Activated T-cell treated with anti-CD3 and anti-CD28 coated beads for 24 hours (primary cell): ENCODE measurements at places on chromosomes 2 and 18.
A peak's percentile ranks its signal among the peaks of the same experiment; 100 is the strongest.

DNA sequence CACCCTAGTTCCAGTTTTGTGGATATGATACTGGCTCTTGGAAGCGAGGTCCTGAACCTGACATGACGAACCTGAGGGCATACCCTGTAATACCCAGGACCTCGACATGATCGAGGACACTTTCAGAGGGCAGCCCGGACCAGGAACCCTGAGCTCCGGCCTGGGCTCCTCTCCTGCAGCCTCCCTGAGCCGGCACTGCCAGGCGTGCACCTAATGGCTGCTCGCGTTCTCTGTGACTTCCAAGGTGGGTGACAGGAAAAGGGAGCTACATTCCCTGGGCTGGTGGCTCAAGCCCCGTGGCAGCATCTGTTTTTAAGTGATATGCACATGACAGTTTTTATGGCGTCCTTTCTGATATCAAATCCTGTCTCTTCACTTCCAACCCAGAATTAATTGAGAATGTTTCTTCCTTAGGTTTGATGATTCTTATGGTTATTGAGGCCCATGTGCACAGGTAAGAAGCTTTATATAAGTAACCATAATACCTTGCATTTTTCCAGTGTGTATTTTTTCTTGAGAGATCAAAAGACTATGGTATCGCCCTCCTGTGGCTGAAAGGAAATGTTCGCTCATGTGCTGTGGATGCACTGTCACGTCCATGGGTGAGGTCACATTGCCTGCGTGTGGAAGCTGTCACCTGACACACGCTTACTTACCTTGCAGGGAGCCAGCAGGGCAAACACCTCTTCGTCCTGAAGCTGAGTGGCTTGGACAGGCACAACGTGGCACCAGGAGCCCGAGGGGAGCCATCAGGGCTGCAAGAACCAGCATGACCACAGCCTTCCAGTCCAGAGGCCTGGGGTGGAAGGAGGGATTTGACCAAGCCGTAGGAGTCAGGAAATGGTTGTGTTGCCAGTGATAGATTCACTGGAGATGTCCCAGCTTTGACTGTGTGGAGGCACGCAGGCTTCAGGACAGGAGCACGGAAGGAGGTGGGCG is 367.4 kb upstream of the MYT1L start:
- DNase-seq = no peak

- peak; percentile 21 for DNase-seq
These were observed 4.1 kb upstream of the VRK2 start for GRCh38 chr2:58042486-58042970.

DNA sequence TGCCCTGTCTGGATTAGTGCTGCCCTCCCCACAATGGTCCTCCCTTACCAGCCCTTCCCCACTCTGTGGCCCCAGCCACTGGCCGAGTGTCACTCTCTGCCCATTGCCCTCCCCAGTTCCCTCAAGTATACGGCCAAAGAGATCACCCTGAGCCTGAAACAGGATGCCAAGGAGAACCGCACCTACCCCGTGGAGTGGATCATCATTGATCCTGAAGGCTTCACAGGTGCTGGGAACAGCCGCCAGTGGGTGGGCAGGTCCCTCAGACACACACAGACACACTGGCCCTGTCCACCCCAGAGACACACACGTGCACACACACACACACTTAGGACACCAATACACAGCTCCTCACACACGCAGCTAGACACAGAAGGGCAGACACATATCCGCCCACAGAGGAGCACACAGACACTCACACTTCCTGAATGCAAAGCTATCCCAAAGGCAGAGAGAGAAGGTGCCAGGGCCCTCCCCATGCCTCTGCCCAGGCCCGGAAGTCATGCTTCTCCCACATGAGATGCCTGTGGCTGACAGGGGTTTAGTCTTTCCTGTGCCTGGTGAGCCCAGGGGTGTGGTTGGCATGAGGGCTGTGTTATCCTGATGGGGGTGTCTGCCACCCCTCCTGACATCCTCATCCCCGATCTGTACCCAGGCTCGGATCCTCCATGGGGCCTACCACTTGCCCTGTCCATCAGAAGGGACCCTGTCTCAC is 2.9 kb downstream of the CHRND start:
- no peak for DNase-seq

GRCh38 chr18:3669376-3669775 is 219.4 kb downstream of the TGIF1 start:
- DNase-seq = no peak

- no peak for DNase-seq
These were observed 152.7 kb downstream of the CBLN2 start for GRCh38 chr18:72391427-72391826.

- DNase-seq = no peak
These were observed 98.6 kb upstream of the CABLES1 start for GRCh38 chr18:23036660-23037201.

GRCh38 chr18:26210147-26210546 is 16.1 kb upstream of the TAF4B start:
- no peak for DNase-seq

DNA sequence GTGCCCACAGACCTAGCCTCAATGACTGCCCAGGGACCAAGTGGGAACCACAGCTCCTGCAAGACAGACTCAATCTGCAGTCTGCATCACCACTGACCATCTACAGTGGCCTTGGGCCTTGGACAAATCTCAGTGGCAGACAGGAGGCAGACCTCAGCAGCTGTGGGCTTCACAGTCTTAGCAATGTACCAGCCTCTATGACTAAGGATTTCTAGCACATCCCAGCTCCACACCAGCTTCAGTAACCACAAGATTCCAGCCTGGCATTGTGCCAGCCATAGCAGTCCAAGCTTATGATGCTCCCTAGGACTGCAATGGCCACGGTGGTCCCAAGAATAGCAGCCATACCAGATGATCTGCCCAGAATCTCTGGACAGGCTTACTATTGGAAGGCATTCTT is 19.6 kb upstream of the WDR75 start:
- DNase-seq = no peak

- DNase-seq = no peak
These were observed 40.7 kb downstream of the TEX44 start for GRCh38 chr2:231633241-231633976.

DNA sequence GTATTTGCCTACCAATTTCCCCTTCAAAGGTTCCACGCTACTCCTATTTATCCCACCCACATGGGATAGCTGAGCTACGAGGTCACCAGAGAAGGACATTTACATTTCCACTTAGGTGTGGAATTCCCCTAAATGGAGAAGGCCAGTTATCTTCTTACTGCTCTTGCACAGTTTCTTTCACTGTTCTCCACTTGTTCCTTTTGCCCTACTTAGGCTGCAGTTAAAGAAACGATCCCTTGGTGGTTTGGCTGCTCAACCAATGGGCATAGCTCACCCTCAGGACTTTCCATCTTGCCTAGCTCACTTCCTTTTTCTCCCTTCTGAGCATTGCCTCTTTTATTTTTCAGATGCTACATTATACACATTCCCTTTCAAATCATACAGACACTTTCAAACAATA is 11.2 kb upstream of the NABP1 start:
- no peak for DNase-seq

- DNase-seq = no peak
These were observed 35.5 kb downstream of the TGIF1 start for GRCh38 chr18:3485153-3486149.

DNA sequence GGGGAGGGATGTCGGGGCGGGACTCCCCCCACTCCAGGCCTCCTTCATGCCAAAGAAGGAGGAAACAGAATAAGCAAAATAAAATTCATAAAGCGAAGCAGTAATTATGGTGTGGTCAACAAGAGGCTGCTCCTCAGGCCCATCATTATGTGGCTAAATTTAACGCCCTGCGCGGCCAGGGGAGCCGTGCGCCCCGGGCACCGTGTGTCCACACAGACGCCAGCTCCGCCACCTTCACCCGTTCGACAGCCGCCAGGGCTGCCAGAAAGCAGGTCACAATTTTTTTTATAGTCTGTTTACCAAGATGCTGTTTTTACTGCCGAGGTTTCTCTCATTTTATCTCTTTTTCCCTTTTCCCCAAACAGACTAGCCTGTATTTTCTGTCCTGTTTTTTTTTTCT is 31.0 kb downstream of the NHEJ1 start:
- no peak for DNase-seq

DNA sequence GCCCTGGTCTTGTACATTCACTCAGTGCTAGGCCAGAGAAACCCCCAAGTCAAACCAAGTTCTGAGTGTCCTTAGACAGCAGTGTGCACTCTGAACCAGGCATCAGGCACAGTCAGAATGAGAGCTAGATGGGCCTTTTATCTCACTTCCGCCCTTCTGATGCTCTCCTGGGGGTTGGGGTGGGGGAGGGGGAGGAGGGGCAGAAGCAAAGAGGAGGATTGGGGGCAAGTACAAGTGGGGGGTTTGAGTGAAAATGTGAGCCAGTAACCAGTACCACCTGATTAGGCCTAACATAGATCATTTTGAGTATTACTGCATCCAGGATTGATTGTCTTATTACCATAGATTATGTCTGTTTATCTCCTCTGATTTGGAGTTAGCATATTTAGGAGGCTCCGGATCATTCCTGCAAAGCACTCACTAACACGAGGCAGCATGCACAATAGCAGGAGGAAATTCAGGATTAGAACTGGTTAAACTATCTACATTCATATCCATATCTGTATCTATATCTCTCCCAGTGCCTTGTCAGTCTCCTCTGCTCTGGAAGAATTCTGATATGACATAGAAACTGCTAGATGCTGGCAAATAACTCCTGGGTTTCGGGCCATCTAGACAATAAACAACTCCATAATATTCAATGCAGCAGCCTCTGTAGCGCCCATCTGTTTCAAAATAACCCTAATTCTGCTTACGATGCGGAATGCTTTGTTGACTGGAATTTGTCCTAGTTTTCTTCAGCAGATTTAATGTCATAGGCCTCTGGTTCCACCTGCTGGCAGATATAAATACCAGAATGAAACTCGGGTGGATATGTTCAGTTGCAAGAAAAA is 149.1 kb downstream of the RHBDD1 start:
- DNase-seq = no peak

- no peak for DNase-seq
These were observed 110.1 kb downstream of the MCFD2 start for GRCh38 chr2:46805401-46805951.

GRCh38 chr2:70089220-70089982 is 2.1 kb downstream of the PCBP1 start:
- peak; percentile 44 for DNase-seq

DNA sequence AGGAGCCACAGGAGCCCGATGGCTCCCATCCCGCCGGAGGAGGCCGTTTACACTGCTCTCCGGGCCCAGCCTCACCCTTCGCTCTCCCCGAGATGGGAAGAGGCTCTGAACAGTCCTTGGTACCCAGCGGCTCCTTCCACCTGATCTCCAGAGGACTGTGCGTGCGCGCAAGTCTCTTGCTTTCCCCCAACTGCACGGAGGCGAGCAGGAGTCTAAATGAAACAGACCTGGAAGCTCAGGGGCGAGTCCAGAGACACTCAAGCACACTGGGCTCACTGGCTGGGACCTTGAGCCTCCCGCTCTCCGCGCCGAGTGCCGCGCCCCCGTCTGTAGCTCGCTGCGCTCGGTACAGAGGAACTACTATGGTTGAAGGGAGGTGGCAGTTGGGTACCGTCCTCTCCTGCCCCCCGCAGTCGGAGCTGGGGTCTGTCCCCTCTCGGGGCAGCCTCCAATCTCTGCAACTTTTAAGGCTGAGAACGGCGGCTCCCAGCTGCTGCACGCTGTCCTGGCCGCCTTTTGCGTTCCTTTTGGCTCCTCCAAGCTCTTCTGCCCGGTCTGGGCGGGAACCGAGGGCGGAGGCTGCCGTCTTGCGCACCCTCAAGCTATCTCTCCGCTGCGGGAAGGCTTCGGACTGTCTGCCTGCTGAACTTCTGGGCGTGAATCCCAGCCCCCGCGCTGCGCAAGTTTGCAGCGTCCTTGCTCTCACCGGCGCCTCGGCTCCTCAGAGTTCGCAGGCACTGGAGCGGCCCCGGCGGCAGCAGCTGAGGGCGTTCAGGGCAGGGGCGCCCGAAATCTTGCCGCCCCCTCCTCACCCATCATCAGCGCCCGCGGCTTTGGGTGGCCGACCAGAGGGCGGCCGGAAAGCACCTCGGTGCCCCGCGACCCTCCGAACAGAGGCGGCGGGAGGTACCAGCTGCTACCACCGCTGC is 491 bp downstream of the ALK start:
- DNase-seq = no peak

GRCh38 chr2:54701029-54701428 is 22.4 kb upstream of the EML6 start:
- no peak for DNase-seq

DNA sequence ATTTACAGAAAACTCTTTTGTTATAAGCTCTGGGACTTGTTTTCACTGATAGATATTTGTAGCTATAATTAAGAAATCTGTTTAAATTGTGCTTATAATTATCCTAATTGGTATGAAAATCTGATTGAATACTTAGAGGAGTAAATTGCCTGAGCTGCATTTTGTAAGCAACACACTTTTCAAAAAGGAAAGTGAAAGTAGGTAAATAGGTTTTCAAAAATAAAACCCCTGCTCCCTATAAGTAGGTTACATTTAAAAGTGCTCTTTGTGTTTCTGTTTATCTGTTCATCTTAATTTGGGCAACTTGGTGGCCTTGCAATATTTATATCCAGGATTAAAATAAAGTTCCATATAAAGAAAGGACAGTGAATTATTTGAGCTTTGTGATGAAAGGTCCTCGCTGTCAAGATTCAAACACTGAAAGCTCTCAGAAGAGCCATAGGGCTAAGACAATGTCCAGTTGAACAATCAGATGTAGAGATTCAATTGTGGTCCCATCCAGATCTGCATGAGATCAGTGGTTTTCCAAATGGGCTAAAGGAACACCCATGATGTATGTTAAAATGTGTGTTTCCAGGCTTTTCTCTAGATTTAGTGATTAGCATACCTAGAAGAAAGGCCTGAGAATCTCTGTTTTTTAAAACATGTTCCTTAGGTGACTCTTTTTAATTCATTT is 371.6 kb downstream of the RPRM start:
- DNase-seq = no peak

DNA sequence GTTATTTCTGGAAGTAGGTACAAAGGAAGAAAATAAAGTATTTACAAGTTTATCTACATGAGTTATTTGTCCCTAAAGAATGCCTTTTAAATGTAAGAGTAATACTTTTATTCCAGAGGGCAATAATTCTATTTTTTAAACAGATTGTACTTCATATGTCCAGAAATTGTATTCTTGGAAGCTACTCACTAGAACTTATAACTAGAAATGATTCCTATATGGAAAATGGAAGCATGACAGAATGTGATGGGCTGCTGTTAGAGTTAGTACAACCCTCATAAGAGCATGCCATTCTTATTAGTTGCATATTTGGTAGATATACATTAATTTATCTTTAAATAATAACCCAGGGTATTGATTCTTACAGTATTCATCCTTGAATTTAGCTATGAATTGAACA is 362.0 kb downstream of the FSIP2 start:
- no peak for DNase-seq

GRCh38 chr2:237326266-237327171 is 87.4 kb downstream of the COL6A3 start:
- DNase-seq = no peak

- DNase-seq = no peak
These were observed 15.8 kb downstream of the SERTAD2 start for GRCh38 chr2:64637931-64638330.

DNA sequence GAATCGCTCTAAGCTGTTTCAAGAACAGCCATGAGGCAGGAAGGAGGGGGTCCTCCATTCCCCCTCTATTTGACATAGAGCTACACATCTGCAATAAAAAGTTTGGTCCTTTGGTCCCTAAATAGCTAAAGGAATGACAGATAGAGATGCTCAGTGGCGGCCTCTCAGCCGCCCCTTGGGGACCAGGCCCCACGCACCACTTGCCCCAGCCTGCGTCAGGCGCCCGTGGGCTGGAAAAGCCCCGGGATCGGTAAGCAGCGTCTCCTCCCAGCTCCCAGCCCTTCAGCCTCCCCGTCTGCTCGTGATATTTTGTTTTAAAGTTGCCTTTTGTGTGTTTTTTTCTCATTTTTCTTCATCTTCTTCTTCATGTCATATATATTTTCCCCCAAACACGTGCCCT is 321.0 kb downstream of the CELF4 start:
- DNase-seq = no peak
